Fibroblast of upper back skin (primary cell): ENCODE measurements at places on chromosomes 7 and 10.

DNA sequence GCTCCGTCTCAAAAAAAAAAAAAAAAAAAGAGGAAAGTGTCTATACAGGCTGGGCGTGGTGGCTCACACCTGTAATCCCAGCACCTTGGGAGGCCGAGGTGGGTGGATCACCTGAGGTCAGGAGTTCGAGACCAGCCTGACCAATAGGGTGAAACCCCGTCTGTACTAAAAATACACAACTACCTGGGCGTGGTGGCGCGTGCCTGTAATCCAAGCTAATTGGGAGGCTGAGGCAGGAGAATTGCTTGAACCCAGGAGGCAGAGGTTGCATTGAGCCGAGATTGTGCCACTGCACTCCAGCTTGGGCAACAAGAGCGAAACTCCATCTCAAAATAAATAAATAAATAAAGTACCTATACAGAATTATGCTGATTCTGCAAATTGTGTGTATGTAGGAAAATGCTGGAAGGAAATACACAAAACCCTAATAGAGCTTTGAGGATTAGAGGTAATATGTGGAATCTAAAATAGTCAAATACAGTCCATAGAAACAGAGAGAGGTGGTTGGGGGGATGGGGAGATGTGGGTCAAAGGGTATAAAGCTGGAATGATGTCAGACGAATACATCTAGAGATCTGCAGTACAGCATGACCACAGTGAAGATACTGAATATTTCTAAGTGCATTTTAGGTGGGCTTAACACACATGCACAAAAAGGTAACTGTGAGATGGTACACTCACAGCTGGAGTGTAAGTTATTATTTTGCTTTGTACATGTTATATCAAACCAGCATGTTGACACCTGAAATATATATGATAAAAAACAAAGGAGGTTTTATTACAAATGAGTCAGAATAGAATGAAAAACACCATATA, 174.5 kb upstream of the KLF14 start:
- no peak for DNase-seq

DNA sequence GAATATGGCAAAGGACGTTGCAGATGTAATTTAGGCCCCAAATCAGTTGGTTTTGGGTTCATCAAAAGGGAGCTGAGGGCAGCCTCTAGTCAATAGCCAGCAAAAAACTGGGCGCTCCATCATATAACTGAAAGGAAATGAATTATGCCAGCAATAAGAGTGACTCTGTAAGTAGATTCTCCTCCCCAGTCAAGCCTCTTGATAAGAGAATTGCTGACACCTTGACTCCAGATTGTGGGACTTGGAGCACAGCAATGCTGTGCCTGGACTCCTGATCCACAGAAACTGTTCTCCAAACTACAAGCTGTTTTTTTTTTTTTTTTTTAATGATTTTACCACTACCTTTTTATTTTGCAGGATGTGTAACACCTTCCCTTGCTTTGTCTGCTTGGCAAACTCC, 25.5 kb downstream of the ZFAND4 start:
- DNase-seq, result no peak

DNA sequence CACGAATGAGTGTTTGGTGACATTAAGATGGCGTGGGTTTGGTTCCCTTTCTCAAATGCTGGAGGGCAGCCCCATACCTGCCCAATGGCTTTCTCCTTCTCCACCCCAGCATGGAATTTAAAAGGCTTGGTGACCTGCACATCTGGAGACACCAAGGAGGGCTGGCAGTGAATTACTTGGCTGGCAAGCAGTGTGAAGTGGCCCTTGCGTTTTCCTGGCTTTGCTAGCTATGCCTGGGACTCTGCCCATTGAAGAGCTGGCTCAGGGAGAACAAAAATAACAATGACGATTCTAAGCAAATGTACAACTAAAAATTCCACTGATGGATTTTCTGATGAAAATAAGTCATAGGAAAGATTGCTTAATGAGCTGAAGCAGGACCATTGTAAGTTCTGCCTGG, 203.7 kb downstream of the CYP26A1 start:
- no peak for DNase-seq

- peak; percentile 53 for DNase-seq
Observed at GRCh38 chr10:59585046-59585700, 124.5 kb downstream of the SLC16A9 start.

- DNase-seq, result no peak
Observed at GRCh38 chr10:46550795-46551700, 5.4 kb downstream of the GPRIN2 start.

GRCh38 chr10:56346845-56347415, 14.1 kb downstream of the ZWINT start:
- DNase-seq, result no peak

GRCh38 chr10:78196964-78197363, 163.3 kb downstream of the RPS24 start:
- DNase-seq, result peak; percentile 40

GRCh38 chr7:139560678-139561077, 37.2 kb downstream of the CLEC2L start:
- no peak for DNase-seq

GRCh38 chr10:130936851-130937250, 374.7 kb downstream of the TCERG1L start:
- no peak for DNase-seq

GRCh38 chr10:101856626-101857025, 13.0 kb upstream of the KCNIP2 start:
- DNase-seq, result no peak

DNA sequence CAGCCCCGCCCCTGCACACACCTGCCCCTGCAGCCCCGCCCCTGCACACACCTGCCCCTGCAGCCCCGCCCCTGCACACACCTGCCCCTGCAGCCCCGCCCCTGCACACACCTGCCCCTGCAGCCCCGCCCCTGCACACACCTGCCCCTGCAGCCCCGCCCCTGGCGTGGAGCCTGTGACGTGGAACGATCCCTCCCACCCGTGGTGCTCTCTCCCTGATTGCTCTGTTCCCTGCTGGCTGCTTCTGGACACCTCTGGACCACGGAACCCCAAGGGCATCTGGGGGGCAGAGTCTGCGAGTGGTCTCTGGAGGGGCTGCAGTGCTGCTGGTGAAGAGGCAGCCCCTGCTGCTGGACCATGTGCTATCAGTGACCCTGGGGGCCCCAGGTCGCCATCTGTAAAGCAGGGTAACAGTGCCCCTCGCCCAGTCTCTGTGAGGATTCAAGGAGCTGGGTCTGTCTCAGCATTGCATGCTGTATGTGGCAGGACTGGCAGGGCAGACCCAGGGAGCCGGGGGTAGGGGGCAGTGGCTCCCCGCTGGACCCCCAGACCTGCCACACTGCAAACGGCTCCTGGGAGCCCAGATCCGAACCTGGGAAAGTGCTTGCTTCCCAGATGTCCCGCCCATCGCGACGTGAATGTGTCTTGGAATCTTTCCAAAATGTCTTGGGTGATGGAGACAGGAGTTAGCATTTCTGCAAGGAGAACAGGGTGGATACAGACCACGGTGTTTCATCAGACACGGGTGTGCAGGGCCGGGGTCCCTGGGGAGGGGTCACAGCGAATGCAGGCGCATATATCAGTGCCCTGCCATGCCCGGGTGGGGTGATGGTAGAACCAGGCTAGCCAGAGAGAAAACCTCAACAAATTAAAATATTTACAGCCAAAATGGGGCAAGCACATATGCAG, 27.9 kb upstream of the NKX6-2 start:
- DNase-seq, result no peak

DNA sequence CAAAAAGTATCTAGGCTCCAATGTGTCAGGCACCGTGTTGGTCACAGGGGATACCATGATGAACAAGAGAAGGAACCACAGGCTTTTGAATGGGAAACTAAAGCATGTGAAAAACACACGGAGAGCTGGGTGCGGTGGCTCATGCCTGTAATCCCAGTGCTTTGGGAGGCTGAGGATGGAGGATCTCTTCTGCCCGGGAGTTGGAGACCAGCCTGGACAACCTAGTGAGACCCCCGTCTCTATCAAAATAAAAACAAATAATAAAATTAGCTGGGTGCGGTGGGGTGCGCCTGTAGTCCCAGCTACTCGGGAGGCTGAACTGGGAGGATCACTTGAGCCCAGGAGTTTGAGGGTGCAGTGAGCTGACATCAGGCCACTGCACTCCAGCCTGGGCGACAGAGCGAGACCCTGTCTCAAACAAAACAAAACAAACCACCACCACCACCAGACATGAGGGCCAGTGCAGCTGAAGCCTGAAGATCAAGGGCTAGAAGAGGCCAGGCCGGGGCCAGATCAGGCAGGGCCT, 611 bp upstream of the COPS6 start:
- DNase-seq, result no peak

DNA sequence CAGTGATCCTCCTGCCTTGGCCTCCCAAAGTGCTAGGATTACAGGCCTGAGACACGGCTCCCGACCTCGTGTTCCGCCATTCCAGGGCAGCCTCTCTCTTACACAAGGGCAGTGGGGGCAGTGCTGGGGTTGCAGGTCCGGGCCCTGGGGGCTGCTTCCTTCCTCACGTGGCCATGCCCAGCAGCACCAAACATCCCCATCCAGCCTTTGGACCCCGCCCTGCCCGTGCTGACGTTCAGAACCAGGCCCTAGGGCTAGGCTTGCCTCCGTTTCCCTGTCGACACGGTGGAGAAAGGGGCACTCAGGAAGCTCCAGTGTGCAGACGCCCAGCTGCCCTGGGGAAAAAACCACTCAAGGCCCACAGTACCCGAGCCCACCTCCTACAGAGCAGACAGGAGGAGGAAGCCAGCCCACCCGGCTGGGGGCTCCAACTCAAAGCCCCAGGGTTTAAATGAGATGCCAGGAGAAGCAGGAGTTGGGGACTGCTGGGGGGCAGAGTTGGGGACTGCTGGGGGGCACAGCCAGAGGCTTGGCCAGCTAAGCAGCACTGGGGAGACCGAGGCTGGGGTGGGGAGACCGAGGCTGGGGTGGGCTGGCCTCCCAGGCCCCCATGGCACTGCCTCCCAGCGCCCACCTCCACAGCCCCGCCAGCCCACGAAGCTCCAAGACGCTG, 35.9 kb downstream of the ADAP1 start:
- DNase-seq, result no peak

DNA sequence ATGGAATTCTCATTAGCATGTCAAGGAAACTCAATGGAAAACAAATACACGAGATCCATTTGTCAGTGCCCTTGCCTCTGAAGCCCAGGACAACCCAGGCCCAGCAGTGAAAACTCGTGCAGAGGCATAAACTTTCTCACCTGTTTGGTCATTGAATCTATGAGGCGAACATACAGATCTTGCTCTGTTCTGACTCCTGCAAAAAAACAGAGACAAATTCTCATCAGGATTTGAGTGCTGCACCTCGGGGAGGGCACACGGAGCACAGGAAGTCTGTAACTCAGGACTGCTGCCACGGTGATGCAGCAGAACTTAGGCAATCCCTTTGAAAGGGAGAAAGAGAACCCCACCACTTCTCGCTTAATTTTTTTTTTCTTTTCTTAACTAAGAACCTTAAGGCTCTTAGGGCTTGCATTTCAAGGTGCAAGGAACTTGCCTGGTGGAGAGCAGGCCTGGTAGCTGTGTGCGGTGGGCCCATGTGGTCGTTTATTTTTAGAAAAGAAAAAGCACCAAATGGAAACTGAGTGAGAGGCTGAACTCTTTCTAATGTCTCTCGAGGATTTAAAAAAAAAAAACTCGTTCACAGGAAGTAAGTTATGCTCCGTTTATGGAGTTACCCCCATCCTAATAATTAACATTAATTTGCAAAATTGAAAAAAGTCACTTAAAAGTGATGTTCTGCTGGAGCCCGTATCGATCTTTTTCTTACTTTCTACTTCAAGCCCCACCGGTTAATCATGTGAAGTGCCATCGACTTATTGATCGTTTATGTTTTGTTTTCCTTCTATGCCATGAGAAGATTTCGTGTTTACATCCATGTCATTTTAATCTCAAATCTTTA, 1.8 kb downstream of the EBF3 start:
- peak; percentile 43 for DNase-seq
